ENCODE measurements at places on chromosomes 5 and 9. TPM values are rescaled to one million over a fixed set of nuclear protein-coding genes. Genes with fewer than 3 reads are reported as not detected.

Gene TIGD6
- total RNA-seq: 4.1 TPM

Gene NUTM2G
- total RNA-seq: not detected

Gene PLAC8L1
- total RNA-seq: 0.80 TPM

Gene BTNL8
- total RNA-seq: not detected

Gene ELOVL7
- not detected for total RNA-seq

Gene ARID3C
- total RNA-seq: not detected

Gene SPATA31D4
- total RNA-seq: not detected

Gene MSX2
- total RNA-seq: not detected

GRCh38 chr5:13439430-13439829 is 505.1 kb downstream of the DNAH5 start:
- DNase-seq: no peak

DNA sequence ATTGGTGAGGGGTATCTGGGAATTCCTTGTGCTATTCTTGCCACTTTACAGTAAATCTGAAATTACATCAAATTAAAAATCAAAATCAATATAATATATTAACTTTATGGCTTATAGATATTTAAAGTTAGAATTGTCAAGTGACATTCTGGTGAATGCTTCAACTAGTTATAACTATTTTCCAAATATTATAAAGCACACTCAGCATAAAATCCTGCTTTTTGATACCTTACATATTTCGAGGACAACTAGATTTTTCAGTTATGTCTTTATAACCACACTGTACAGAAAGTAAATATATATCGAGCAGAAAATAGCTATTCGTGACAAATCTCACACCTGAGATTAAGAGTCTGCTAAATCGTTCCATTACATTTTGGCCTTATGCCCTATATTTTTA is 210.2 kb downstream of the PDE4D start:
- DNase-seq: no peak

DNA sequence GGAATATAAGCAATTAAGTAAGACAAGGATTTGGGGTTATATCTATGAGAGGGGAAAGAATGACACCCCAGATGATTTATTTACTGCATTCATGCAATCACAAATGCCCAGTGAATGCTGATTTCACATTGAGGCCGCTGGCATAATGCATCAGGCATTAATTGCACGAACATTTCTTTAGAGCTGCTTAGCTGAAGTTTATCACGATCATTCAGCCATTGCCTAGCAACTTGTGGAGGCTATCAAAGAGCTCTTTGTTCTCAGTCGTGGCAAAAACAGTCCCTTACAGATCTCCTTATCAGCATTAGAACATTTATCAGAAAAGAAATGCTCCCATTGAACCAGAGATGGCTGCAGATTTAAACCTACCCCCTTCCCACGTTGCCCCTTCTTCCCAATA is 88.7 kb upstream of the PRRC1 start:
- no peak for DNase-seq

DNA sequence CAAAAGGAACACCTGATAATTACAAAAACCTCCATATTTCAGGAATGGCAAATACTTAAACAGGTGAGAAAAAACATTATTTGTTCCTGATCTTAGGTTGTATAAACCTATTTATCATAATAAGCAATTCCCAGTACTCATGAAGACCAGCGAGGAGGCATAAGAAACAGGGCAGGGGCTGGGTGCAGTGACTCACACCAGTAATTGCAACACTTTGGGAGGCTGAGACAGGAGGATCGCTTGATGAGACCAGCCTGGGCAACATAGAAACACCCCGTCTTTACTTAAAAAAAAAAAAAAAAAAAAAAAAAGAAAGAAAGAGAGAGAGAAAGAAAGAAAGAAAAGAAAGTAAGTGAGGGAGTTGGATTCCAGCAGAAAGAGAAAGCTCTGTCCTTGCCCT is 21.6 kb downstream of the CCNJL start:
- DNase-seq: no peak

DNA sequence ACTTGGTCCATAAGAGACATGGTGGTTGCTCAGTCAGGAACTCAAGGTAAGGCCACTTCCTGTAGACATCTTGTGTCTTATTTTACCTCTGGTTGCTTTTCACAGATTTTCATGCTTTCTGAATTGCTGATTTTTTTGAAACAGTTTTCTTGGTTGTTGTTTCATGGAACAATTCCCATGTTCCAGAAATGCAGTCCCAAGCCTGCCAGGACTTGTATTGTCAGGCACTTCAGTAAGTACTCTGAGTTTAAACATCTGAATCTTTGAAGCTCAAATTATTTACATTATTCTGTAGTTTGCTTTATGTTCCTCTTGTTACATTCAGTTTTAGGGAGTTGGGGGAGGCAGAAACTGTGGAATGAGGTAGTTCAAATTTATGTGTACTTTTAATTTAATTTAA is 290.2 kb downstream of the DMRT2 start:
- DNase-seq: no peak

DNA sequence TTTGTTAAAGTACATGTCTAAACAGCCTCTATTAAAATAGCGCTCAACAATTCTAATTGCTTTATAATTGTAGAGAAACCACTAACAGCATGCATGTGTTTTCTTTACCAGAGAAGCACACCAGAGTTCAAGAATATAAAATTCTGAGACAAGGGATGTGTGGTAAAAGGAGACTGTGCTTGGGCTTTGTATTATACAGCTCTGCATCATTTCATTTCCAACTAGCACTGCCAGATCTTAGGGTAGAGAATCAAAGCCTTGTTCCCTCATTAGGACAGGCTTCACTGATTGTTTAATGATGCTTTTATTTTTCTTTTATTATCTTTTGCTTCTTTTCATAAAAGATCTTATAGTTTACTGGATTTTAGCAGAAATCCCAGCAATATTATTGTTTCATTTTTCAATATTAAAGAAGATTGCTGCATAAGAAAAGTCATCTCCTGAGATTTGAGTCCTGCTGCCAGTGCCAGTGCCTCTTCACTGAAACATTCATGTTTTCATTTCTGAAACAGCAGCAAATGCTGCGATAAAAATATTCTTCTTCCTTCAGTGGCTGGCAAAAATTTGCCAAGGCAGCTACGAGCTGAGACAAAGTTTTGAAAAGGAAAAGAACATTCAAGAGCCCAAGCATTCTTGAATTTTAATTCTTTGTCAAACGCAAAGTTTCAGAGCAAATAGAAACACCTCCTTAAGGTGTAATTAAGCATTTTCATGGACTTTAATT is 491.0 kb upstream of the PIK3R1 start:
- no peak for DNase-seq

DNA sequence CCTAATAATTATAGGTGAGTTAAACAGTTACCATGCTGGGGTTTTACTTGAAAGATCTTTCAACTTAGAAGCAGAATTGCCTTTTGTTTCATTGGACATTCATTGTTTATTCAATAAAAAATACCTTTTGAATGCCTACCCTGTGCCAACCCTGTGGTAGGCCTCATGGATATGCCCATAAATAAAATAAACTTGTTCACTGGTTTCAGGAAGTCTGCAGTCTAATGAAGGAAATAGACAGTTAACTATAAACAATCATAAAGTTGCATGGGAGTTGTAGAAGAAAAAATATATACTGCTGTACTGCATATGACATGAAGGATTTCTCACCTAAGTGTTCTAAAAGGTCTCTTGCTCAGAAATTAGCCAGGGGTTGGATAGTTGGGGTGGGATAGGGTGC is 5.3 kb upstream of the GPR21 start:
- DNase-seq: peak; percentile 65

DNA sequence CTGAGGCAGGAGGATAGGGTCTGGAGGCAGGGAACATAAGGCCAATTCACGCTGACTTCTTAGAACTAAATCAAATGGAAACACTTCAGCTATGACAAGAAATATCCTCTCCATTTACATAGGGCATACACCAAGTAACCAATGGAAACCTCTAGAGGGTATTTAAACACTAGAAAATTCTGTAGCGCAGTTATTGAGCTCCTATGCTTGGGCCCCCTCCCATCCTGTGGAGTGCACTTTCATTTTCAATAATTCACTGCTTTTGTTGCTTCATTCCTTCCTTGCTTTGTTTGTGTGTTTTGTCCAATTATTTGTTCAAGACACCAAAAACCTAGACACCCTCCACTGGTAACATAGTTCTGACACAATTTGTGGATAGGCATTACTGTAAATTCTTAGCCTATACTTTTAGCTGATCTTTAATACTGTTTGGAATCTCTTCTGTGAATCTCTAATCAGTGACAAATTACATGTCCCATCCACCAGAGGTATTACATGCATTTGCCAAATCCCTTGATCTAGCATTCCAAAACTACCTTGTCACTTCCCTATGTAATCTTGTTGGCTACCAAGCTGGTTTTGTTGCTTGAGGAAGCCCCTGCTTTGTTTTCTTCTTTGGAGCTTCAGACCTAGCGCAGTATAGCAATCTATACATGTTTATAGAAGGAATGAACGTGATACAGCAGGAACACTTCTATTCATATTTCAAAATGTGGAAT is 61.6 kb downstream of the ST8SIA4 start:
- DNase-seq: peak; percentile 87

- DNase-seq: peak; percentile 69
These were observed 30.2 kb downstream of the ITGA2 start for GRCh38 chr5:53019320-53019719.

GRCh38 chr5:102722931-102723330 is 32.2 kb upstream of the PAM start:
- no peak for DNase-seq

DNA sequence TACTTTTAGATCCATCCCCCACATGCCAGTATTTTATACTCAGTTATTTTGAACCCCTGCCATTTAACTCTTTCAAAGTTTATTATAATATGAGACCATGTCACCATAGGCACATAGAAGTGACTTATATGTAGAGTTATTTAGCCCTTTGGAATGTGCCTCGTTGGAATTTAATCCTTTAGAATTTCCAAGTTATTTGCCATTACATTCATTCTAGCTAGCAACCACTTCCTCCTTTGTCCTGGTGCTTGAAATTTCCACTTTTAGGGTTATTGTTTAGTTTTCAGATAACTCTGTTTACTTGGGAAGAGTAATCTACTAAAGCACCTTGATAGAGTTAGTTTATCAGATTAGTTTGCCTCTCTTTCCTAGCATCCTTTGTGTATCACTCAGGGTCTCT is 82.8 kb upstream of the TLE1 start:
- peak; percentile 18 for DNase-seq

- DNase-seq: no peak
These were observed 153.8 kb downstream of the ARL15 start for GRCh38 chr5:54156577-54156976.

DNA sequence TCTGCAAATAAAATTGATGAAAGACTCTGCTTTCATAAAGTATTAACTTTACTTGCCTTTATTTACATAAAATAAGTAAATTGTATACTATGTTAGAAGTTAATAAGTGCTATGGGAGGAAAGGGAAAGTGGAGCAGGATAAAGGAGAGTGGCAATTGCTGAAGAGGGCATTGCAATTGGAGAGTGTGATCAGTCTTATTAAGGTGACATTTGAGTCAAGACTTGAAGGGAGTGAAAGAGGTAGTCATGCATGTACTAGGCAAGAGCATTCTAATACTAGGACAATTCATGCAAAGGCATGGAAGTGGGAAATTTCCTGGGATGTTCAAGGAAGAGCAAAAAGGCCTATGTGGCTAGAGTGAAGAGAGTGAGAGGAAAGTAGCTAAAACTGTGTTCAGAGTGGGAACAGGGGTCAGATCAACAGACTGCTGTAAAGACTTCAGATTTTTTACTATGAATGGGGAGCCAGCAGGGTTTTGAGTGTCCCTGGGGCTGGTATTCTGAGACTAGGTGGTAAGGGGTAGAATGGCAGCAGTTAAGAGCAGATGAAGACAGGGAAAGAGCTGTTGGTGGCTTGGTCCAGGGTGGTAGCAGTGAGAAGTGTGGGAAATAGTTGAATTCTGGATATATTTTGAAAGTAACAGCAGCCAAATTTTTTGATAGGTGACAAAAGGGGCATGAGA is 182.3 kb upstream of the RIOK2 start:
- DNase-seq: no peak

DNA sequence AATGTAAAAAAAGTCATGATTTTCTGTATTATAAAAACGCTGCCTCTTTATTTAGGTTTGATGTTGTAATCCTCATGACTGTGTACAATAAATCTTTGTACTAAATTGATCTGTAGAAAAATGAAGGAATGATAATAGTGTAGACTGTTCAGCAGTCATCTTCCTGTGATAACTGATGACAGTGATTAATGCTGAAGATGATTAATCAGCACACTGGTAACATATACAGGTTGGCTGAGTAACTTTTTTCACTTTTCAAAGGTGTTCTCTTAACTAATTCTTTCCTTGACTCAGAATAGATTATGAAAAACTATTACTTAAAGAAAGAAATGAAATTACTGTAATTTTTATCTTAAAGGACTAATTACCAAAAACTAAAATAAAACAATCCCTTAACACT is 122.5 kb downstream of the RFX3 start:
- DNase-seq: no peak

DNA sequence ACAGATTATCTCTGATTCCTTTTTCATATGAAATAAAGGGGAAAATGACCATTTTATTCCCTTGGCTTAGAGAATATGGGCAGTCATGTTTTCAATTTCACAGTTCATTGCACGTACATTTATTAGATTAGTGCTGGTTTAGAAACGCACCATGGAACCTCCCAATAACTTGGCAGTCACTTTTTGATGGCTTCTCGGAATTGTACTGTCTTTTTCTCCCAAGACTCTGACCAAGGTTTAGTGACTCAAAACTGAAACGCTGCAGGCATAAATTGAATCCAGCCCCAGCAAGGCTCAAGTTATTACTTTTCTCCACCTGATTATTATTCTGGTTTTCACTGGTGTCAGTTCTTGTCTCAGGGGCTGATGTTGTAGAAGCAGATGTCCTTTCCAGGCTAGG is 55.6 kb upstream of the EGFLAM start:
- DNase-seq: no peak

- no peak for DNase-seq
These were observed 322.3 kb upstream of the CDH6 start for GRCh38 chr5:30871196-30871595.

DNA sequence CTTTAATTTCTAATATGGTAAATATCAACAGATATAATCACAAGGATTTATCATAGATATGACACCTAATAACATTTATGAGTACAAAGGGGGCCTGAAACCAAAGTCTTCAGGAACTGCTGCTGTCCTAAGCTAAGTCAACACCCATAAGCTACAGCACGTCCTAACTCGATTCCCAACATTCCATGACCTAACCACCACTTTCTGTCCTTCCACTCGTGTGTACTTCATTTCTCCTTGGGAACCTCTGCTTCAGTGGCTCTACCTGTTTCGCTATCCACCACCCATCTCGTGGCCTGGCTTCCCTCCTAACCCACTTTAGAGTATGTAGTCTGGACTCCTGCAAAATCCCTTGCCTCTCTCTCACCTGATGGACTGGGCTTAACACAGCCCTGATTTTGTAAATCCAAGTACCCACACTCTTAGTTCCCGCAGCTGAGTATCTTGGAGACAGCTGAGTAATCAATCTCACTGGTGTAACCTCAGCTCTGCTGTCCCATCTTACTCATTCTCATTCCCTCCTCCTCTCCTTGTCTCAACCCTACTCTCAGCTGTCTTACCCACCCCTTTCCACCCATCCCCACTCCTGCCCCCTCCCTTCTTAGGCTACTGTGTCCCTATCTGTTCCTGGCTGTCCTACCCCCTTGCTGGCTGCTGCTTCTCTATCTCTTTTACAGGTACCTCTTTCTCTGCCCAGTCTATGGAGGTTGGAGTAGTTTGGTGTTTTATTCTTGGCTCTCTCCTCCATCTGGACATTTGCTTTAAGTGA is 101.8 kb downstream of the MAST4 start:
- DNase-seq: no peak
